ENCODE measurements at places on chromosomes 7 and 10.

DNA sequence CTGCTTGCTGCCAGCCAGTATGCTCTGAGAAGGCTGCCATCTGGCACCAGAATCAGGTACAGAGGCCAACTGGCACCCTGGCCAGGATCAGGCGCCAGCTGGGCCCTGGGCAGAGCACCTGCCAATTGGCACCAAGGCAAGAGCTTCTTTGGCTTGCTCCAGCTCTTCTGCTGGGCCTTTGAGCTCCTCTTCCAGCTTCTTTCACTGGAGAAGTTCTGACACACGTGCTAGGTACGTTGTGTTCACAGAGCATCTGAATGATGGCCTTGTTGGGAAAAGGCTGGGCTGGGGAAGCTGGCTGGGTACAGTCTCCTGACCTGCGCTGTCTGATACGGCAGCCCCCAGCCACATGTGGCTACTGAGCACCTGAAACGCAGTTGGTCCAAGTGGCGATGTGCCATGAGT lies 31.7 kb upstream of the OPALIN start:
- peak; percentile 77 for DNase-seq

- no peak for DNase-seq
Measured at GRCh38 chr10:33884604-33885003, 550.1 kb upstream of the NRP1 start.

DNA sequence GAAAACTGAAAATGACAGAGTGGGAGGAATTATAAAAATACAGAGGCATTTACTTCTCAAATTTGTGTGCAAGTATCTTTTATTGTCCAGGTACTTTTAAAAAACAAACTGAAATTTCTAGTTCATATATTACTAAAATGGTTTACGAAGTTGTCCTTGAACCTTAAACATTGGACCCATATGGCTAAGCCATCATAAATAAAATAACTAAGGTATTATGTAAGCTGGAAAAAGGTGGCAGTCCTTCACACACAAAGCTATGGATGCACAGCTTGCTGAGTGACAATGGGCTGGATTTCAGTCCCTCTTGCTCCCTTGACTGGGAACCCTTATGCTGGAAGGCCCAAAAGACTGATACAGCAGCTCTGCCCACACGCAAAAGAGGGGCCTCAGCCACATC lies 66.1 kb downstream of the COBL start:
- no peak for DNase-seq

DNA sequence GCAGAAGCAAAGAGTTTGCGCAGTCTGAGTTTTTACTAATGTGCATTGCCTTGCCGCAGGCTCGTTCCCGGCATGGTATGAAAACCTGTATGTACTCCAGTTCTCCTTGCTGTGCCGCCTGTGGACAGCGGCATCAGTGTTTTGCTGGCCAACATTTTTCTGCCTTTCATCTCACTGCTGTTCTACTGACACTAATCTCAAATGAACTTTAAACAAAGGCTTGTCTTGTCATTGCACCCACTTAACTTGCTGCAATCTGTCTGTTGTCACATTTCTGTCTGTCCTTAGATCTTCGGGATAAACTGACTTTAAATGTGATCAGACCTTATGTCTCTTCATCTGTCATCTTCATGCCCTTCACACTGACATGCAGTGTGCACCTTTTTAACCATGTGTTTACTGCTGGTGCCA lies 71.7 kb upstream of the ZNRF2 start:
- DNase-seq = no peak

GRCh38 chr10:105291571-105291970 lies 650.5 kb downstream of the SORCS3 start:
- DNase-seq = no peak

DNA sequence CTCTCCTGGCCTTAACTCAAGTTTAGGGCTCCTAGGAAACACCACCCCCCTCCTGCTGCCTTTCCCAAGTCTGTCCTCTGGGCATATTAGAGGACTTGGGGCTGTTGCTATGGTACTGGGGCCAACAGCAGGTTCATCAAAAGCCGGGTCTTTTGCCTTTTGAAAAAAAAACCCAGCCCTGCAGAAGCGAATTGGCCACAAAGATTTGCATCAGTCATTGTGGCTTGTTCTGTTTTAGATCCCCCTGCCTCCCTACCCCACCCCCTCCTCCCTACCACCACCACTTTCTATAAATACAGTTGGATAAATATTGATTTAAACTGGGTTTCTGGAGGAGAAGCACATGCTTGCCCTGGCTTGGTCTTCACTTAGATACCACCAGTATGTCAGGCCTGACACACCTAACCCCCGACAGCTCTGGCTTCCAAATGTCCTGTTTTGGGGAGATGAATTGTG lies 7.0 kb downstream of the MXI1 start:
- DNase-seq = no peak

DNA sequence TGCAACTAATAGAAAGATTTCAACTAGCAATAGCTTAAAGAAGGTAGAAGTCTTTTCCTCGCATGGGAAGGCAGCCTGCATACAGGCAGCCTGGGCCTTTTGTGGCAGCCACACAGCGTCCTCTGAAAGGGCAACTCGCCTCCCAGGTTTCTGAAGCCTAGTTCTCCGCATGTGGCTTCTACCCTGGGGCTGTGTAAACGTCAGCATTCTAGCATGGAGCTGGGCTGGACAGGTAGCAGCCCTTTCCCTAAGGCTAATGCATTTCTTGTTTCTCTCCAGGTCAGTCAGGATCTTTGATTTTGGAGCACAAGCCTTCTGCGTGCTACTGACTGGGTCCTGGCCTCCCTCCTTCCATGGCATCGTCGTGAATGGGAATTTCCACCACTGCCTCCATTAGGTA lies 23.8 kb upstream of the SEC61G start:
- no peak for DNase-seq

- DNase-seq = no peak
Measured at GRCh38 chr7:79893991-79894390, 240.6 kb upstream of the GNAI1 start.
